MG63 (cell line): ENCODE measurements at places on chromosomes 1 and 21. TPM values are rescaled to one million over a fixed set of nuclear protein-coding genes. Genes with fewer than 3 reads are reported as not detected.

The DAB1 gene
- total RNA-seq, result not detected in 2 replicates

- DNase-seq, result no peak
These were observed 50.9 kb downstream of the KCND3 start for GRCh38 chr1:111938536-111938935.

The NBPF19 gene
- total RNA-seq, result 1.2 and 2.9 TPM in 2 replicates

DNA sequence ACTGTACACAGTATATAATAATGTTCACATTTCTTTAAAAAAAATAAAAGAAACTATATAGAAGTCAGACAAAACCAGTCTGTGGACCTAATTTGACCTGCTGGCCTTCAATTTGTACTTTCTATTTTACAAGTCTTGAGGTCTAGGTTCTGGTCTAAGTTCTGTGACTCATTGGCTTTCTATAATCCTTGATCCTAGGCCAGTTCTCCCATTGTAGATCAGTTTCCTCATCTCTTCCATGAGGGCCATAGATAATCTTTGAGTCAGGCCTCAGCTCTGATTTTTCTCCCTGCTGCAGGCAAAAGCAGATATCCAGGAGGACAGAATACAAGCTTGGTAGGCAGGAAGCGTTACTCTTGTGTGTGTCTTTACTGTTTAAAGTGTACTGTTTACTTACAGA lies 603.7 kb upstream of the CAMK1G start:
- DNase-seq, result peak; percentile 1

- no peak for DNase-seq
These were observed 303.2 kb downstream of the RWDD3 start for GRCh38 chr1:95537176-95537575.

DNA sequence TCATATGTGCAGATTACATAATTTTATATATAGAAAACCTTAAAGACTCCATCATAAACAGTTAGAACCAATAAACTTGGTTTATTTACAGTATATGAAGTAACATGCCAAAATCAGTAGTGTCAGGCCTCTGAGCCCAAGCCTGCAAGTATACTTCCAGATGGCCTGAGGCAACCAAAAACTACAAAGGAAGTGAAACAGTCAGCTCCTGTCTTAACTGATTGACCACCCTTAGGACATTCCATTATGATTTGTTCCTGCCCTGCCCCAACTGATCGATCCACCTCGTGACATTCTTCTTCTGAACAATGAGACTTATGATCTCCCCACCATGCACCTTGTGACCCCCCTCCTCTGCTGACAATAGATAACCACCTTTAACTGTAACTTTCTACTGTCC lies 630.3 kb downstream of the AMY1C start:
- no peak for DNase-seq

GRCh38 chr1:159113596-159114433 lies 37.2 kb upstream of the AIM2 start:
- DNase-seq, result no peak

The FAM72C gene
- total RNA-seq, result 0.89 and 4.1 TPM in 2 replicates
